Activated naive CD8-positive, alpha-beta T cell treated with anti-CD3 and anti-CD28 coated beads, Interleukin-2, amount 10 ng/mL, durations not matched to agents 7 days and 5 days (primary cell): ENCODE measurements at places on chromosomes 13 and 19.
A peak's percentile ranks its signal among the peaks of the same experiment; 100 is the strongest.

DNA sequence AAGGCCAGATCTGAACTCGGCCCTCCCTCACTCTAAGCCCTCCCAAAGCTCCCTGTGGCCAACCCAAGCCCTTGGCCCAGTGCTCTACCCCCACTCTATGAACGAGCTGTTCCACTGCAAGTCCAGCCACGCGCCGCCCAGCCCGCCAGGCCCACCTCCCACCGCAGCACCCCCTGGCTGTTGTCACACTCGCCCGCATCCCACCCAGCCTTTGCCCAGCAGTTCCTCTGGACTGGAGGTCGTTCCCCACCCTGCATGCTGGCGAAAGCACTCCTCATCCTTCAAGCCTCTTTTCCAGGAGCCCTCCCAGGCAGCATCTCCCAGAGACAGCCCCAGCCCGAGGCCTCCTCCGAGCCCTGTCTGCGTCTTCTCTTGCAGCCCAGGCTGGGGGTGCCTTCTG lies 33.1 kb upstream of the ONECUT3 start:
- no peak for DNase-seq

DNA sequence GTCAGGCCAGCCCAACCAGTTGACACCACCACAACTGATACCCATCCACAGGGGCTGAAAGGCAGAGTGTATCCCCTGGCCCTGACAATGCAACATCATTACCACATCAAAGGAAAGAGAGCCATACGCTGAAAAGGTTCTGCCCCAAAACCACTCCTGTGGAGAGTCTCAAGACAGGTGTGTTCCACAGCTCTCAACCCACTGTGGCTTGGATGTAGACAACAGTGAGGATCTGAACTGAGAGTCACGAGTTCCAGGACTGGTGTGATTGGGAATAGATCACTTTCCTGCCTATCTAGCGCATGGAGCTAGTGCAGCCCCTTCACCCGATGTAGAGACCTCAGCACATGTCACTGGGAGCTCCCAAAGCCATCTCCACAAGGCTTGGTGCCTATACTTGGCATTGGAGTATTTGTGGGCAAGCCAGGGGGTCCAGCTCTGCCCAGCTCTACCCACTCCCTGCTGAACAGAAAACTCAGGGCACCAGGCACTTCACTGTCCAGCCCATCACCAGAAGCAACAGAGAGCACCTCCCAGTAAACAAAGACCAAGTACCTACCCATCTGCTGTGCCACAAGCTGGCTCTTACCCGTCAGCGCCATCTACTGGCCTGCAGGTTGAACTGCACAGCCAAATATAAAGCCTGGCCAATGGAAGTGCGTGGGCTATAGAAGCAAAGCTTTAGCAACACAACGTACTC lies 579.5 kb downstream of the UQCRFS1 start:
- DNase-seq, result peak; percentile 60

- no peak for DNase-seq
Measured at GRCh38 chr13:43000676-43001075, 8.6 kb upstream of the EPSTI1 start.

DNA sequence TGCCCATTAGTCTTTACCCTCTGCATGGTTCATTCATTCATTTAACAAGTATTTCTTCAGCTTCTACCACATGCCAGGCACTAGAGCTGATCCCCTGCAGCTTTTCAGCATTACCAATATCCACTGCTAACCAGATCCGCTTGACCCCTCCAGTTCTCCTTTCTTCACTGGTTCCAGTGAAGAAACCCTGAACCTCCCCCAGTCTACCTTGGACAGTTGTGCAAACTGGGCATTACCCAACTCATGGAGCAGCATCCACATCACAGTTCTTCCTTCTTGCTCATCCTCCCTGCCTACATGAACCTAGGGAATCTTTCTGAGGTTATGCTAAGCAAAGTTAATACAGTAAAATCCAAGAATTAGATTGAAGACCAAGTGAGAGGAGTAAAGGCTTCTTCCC lies 78.7 kb upstream of the SERP2 start:
- DNase-seq, result no peak

- DNase-seq, result no peak
Measured at GRCh38 chr13:112112534-112113276, 45.8 kb downstream of the SOX1 start.

- no peak for DNase-seq
Measured at GRCh38 chr13:105349082-105349723, 1186.3 kb downstream of the EFNB2 start.

DNA sequence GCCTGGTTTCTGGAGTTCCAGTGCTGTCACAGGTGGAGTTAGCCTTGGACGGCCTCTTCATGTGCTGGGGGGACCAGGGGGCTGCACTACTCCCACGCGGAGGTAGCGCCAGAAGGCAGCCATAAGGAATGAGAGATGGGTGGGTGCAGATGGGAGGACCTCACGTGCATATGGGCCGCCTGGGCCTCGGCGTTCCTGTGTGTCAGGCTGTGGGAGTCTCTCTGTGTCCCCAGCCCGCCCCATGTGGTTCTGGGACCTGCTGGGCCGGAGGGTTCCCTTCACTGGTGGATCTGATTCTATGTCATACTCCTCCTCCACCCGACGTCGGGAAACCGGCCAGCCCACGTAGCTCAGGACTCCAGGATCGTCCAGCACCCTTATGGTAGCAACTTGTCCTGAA lies 149.0 kb upstream of the SOX1 start:
- no peak for DNase-seq

DNA sequence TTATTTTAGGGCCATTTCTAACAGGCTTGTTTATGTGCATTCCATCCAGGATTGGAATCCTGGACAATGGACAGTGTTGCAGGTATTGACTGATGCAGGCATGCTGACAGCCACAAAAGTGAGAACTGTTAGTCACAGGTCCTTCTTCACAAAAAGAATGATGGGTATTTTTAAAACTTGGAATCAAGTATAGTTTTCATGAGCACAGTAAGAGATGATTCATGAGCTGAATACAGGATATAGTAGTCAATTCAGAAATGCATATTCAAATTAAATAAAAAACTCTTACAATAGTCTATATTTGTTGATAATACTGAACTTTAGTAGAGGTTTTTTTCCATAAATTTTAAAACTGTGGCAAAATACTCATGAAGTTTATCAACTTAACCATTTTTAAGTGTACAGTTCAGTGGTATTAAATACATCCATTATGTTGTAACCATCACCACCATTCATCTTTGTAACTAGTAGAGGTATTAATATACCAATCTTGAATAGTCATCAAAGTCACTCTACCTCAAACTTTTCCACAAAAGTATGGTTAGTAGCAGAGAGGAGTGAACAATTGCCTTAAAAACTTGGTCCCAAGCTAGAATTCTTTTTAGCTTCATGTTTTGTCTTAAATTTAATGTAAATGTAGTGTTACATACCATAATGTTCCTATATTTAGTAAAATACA lies 79.5 kb downstream of the KCNRG start:
- no peak for DNase-seq

DNA sequence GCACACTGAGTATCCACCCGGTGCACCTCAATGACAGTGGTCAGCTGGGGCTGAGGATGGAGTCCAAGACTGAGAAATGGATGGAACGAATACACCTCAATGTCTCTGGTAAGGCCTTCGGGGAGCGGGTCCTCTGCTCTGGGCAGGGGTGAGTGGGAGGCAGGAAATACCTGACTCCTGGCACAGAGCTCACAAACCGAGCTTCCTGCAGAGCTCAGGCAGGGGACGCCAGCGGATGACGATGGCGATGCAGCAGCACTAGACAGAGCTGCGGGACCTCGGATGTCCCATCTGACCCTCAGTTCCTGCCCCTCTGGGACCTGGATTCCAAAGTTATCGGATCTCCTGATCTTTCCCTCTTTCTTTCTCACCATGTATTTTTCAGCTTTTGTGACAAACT lies 3.8 kb downstream of the CD22 start:
- peak; percentile 51 for DNase-seq

DNA sequence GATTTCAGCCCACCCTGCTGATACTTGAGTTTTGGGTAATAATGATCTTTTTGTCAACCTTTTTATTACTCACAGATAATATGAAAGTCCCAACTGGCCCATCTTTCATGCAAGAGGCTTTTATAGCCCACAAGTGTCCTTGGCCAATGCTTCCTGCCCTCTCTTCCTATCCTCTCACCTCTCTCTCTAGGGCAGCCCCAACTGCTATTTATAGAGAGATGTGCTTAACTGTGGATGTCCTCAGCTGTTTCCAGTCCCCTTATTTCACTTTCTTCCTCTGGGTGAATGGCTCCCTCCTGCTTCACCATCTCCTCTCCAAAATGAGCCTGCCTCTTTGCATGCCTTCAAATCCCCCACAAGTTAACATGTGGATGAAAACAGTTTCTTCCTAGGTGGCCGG lies 27.4 kb downstream of the ARHGEF7 start:
- DNase-seq, result no peak

- no peak for DNase-seq
Measured at GRCh38 chr13:105732806-105733529, 802.5 kb downstream of the EFNB2 start.

- no peak for DNase-seq
Measured at GRCh38 chr13:77859450-77859849, 59.2 kb downstream of the EDNRB start.

DNA sequence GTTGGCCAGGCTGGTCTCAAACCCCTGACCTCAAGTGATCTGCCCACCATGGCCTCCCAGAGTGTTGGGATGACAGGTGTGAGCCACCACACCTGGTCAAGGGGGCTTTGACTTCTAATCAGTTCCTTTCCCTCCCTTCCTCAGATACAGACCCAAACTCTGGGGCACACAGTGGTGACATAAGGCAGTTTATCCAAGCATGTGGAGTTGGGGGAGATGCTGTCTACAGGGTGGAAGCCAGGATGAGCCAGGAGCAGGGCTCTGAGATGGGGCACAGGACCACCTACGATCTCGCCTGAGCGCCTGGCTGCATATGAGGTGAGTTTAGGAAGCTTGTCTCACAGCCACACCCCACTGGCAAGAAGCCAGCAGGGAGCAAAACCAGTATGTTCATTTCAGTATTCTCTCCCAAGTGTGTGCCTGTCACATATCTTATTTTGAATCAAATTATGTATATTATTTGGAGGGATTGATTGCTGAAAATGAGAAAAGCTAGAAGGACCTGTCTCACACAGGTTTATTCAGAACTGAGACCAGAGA lies 67.7 kb downstream of the KCTD15 start:
- DNase-seq, result no peak

DNA sequence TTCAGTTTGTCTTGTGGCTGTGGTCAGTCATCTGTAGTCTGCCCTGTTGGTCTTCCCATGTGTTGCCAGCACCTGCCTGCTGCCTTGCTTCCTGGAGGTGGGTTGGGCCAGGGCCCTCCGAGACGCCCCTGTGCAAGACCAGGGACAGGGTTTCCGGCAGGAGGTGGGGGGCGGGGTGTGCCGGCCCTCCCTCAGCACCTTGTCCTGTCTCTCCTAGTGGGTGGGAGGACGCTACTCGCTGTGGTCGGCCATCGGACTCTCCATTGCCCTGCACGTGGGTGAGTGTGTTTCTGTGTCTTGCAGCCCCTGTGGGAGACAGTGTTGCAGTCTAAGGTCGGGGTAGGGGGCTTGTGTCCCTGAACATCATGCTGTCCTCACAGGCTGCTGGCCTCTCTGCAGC lies 11.2 kb upstream of the PDCD2L start:
- no peak for DNase-seq

- DNase-seq, result no peak
Measured at GRCh38 chr13:59300355-59301173, 863.2 kb downstream of the DIAPH3 start.

GRCh38 chr19:18903156-18904037 lies 7.4 kb upstream of the CERS1 start:
- DNase-seq, result no peak
